ENCODE measurements at places on chromosomes 4 and X.

DNA sequence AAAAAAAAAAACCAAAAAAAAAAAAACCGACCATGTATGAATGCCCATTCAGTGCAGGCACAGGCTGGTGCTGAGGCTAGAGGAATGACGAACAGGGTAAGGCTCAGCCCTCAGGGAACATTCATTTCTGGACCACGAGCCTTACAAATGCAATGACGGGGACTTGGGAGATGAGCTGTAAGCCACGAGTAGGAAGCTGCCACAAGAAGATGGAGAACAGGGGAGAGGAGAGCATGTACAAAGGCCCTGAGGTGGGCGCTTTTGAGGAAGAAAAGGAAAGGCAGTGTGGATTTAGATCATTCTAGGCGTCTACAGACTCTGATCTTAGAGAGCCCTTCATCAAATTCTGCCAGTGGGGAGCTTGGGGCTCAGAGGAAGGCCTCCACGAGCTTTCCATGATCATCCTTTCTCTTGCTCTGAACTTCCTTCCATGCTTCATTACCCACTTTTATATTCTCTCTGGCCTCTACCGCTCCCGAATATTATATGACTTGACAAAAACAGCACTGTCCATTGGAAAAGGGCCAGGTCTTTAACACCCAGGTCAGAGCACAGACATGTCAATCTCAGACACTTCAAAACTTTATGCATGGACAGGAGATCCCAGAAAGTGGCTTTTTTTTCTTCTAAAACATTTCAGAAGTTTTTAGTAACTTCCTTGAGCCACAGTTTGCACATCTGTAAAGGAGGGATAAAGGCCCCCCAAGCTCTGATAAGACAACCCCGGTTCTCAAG is 3.3 kb upstream of the ZNF518B start:
- DNase-seq = no peak

- no peak for DNase-seq
These were observed 250.0 kb upstream of the SLC7A11 start for GRCh38 chr4:138492176-138492575.

DNA sequence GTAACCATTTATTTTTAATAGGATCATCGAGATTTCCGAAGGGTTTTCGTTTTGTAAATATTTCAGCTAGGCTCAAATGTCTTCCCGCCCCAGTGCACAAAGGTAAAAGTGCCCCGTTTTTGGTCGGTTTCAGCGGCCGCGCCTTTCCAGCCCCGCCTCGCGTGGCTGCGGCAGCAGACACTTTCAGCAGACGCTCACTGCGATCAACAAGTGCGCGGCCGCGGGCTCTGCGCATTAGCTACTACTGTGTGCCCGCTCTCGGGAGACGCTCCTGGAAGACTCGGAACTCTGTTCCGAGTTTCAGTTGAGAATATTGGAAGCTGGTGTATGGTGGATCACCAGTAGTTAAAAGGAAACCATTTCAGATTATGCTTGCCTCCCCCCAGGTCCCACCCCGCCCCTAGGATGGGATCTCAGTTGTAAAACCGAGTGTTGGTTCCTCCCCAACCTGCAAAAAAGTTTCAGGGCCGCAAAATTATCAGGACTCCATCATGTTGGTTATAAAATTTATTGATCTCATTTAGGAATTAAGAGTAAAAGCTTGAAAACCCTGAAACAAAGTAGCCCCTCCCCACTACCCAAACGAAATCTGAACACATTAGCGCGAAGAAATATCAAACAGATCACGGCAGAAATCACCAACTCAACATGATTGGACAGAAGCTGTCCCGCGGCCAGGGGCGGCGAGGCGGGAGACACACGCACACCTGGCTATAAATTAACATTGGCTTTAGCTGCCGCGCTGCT is 2.2 kb downstream of the SOX3 start:
- DNase-seq = no peak

GRCh38 chrX:21946925-21947641 is 6.6 kb downstream of the SMS start:
- no peak for DNase-seq

DNA sequence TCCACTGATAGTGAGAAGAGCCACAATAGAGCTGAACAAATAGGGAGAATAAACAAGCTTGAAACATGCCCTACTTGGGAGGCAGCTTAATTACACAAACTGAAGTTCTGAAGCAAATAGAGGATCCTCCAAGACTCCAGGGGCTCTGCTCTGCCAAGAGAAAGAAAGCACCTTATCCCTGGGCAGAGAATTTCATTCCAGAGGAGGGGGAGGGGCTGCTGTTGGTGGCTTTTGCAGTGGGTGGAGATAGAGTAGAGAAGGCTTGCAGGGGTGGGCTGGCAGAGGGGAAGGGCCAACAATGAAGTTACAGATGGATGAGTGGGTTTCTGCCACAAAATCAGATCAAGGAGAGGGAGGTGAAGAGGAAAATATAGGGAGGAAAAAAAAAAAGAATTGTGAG is 1.0 kb upstream of the LPAR4 start:
- DNase-seq = no peak

- no peak for DNase-seq
These were observed 514.5 kb upstream of the FAM241A start for GRCh38 chr4:111630705-111631104.

DNA sequence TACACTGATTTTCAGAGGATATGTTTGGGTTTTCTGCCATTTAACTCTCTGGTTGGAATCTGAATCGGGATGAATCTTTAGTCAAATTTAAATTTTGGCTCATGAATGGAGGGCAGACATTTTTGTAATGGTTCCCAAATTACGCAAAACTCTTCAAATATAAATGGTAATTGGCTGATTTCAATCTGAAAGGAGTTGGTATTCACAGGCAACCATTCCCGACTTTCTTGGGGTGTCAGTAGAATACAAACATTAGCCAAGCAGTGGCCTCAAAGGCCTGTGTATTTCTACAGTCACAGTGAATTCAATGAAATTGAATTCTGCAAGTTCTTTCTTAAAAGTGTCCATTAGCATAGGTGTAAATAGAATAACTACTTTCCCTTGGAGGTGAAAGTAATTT is 668.8 kb upstream of the PRKX start:
- DNase-seq = no peak

DNA sequence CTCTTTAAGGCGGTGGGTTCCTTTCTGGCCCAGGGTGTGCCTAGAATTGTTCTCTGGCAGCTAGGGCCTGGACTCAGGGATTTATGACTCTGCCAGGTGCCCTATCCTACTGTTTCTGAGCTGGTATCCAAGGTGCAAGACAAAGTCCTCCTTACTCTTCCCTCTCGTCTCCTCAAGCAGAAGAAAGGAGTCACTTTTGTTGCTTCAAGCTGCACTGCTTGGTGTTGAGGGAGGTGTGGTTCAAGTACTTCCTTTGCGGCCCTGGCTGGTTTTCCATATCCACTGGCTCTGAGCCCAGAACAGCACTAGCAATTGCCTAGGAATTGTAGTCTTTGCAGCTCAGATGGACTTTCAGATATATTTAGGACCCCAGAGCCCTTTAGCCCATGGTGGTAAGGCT is 39.3 kb downstream of the RTL3 start:
- no peak for DNase-seq

DNA sequence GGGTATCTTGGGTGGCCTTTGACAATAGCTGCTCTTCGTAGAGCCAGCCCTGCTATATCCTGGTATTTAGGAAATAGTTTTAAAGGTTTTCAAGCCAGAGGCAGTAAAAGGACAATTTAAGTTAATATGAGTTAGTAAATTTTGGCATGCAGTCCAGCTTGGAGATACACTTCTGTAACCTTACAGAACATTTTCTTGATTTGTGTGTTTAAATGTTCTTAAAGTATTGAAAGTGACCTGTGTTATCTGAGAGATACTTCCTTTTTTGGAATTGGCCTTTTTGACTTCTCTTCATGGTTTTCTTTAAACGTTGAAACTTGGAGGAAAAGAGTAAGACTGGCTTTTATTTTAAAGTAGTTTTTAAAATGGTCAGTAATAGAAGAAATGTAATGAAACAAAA is 25.5 kb downstream of the PDLIM5 start:
- no peak for DNase-seq
